ENCODE measurements at places on chromosomes 13 and 19.
A peak's percentile ranks its signal among the peaks of the same experiment; 100 is the strongest.

- DNase-seq = no peak
These were observed 26.8 kb downstream of the CLDN10 start for GRCh38 chr13:95579303-95579702.

DNA sequence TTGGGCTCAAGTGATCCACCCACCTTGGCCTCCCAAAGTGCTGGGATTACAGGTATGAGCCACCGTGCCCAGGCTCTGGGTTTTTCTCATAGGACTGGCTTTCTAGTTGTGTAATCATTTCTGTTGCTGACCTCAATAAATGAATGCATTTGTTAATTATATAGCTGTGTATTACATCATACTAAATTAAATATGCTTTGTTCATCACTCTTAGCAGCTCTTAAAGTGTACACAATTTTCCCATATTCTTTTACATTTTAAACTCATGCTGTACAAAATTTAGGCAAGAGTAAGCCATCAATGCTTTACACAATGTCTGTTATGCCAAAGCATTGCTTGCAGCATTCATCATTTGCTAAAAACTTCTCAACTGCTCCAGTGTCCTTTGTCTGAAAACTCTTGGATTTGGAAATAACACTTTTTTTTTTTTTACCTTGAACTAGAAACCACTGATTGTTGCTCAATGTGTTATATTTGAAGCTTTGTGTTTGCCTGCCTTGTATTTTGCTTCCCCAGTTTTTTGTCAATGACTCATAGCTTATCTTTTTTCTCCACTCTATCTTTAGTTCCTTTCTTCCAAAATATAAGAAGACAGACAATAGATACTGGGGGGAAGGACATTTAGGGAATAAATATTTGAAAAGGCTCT is 31.4 kb downstream of the CCDC122 start:
- peak; percentile 61 for DNase-seq

- DNase-seq = no peak
These were observed 6.9 kb upstream of the AMER2 start for GRCh38 chr13:25179011-25179410.

- no peak for DNase-seq
These were observed 4.1 kb upstream of the TIMM13 start for GRCh38 chr19:2431318-2432055.

- peak; percentile 38 for DNase-seq
These were observed 15.7 kb downstream of the STK11 start for GRCh38 chr19:1220976-1221903.

DNA sequence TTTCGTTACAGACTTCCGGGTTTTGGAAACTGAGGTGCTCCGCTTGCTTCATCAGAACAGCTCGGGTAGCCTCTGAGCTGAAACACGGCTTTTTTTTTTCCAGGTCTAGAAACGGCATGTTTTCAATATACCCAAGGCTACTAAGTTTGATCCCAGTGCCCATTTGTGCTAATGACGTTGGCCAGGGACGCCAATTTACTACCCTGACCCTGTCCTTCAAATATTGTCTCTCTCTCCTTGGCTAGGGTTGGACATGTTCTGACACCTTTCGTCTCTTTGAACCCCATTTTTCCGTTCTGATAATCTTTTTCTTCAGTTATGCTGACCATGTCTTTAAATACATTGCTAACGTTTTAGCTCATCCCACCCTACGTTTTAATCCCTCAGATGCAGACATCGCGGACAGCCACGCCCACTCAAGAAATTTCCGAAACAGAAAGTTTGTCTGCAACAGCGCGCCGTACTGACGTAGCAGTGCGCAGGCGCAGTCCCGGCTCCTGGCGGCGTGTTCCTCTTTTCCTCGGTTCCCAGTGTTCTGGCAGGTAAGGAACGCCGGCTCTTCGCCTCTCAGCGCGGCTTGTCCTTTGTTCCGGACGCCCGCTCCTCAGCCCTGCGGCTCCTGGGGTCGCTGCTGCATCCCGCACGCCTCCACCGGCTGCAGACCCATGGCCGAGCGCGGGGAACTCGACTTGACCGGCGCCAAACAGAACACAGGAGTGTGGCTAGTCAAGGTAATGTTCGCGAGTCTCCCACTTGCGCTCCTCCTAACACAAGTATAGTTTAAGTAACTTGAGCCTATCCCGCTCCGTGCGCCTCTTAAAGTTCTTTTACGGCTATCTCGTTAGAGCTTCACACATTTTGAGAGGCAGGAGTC is at the start of gene GTF2F2:
Gene GTF2F2 (plus strand): TSS at position 520 of the 874 bp plus-strand sequence. CDS start 146 bp downstream, at position 666.
- peak; percentile 90 for DNase-seq

DNA sequence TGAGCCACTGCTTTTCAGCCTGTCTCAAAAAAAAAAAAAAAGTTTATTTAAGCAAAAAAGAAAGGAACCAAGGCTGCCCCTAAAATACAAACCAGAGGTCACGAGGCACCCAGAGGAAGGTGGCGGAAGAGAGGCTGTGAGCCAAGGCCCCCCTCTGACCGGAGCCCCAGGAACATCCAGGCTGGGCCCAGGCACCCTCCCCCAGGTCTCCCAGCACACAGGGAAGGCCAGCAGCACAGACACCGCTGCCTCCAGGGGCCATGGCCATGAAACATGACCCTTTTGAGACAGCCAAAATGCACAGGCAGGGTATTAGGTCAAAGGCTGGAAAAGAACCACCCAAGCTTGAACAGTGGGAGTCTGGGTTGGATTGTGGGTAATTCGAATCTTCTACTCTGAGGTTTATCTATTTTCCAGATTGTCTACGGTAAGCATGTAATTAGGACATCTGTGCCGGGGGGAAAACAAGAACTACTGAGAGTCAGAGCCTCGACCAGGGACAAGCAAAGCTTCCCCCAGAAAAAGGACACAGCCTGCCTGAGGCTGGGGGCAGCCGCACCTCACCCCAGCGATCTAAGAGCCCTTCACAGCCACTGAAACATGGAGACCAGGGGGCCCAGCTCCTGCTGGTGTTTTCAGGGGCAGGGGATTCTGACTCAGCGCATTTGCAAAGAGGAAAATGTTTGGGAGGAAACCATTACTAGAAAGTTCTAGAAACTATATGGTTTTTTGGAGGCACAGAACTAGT is 8.4 kb downstream of the PEX11G start:
- no peak for DNase-seq

- peak; percentile 37 for DNase-seq
These were observed 692 bp downstream of the ZNF234 start for GRCh38 chr19:44142059-44142433.

- DNase-seq = no peak
These were observed 498.8 kb downstream of the IRS2 start for GRCh38 chr13:109287553-109287952.

DNA sequence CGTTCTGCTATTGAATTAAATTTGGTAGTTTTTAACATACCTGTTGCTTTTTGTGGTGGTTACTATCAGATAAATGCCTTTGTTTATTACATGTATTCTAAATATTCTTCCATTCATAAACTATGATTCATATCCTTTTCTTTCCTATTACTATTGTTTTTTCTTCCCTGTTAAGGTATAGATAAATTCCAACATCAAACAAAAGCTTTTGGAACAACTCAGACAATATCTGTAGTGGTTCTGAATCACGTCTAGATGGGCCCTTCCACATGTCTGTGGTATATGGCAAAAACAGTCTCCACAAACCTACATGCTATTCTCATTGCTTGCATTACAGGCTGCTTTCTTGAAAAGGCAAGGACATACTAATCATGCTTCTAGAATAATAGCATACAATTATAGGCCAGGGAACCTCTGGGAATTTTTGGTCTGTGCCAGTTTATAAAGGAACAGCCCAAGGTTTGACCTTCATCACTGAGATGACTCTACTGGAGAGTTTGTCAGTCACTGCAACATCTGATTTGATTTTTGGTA is 6.4 kb downstream of the LRCH1 start:
- no peak for DNase-seq

DNA sequence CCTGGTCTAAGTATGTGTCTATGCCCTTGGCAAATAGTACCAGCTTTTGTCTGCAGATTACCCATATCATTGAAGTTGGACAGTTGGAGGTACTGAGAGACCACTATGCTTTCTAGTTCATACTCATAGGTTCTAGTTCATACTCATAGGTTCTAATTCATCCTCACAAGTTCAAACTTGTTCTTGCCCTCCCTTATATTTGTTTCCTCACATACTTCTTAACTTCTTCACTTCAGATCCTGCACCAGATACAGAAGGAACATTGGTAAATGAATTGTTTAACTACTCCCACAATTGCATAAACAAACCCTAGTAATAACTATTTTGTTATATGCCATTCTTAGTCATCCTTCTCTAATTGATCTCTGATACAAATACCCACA is 172.2 kb downstream of the SLITRK1 start:
- DNase-seq = no peak

DNA sequence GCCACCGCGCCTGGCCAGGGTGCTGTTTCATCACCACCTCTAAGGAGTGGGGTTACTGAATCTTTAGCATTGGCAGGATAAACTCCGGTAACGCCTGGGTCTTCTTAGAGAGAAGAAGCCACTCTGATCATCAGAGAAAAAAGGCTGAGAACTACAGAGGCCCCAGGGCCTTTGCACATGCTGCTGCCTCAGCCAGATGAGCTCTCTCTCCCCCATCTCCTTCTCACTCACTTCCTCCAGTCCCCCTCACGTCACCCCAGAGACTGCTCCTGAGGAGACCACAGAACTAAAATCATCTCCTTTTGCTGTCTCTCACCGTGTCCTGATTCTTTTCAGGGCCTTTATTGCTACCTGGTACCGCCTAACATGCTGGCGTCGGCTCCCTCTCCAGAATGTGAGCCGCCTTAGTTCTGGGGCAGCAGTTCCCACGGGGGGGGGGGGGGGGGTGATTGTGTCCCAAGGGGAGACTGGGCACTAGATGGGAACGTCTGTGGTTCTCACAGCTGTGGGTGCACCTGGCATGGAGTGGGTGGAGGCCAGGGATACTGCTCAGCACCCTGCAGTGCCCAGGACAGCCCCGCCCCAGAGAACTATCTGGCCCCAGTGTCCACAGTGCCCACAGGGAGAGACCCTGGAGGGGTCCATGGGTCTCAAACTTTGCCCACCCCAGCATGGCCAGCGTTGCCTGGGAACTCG is 5.1 kb upstream of the DIRAS1 start:
- DNase-seq = no peak

GRCh38 chr13:34431827-34432581 is 510.1 kb upstream of the NBEA start:
- DNase-seq = no peak

DNA sequence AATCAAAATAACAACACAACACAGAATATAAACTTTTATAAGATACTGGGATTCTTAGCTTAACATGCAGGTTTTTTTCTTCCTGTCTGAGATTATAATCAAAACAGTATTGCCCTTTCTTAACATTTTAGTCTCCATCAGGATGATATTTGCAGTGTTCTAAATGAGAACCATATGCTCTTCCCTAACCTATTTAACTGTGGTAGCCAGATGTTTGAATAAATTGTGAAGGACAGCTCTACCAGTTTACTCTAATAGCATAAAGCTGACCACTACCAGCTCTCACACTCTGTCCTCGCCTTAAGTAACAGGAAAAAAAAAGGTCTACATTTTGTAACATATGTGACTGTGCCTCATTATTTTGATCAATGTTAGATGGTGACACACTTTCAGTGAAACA is 618.7 kb upstream of the SGCG start:
- DNase-seq = no peak

GRCh38 chr13:20716951-20717350 is 13.5 kb downstream of the IL17D start:
- no peak for DNase-seq

GRCh38 chr13:79295906-79296706 is 109.9 kb downstream of the RBM26 start:
- no peak for DNase-seq

DNA sequence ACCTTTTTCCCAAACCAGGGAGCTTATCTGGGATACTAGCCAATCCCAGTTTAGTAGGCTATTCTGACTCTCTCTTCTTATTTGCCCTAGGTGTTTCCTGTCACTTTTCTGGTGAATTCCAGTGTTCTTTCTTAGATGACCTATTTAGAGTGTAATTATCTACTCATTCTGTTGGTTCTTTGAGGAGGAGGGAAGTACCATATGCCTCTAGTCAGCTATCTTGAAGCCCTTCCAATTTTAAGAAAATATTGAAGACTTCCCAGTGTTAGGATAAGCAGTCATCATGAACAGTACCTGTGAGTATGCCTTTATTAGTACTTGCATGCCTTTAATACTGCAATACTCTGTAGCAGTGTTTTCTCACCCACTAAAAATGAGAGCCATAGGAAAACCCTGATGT is 724.3 kb upstream of the SLITRK1 start:
- no peak for DNase-seq

GRCh38 chr13:23394821-23395220 is 38.7 kb downstream of the SACS start:
- DNase-seq = no peak

GRCh38 chr13:105871768-105872167 is 663.7 kb downstream of the EFNB2 start:
- DNase-seq = no peak

GRCh38 chr19:290372-291005 is 714 bp downstream of the PLPP2 start:
- DNase-seq = peak; percentile 33

DNA sequence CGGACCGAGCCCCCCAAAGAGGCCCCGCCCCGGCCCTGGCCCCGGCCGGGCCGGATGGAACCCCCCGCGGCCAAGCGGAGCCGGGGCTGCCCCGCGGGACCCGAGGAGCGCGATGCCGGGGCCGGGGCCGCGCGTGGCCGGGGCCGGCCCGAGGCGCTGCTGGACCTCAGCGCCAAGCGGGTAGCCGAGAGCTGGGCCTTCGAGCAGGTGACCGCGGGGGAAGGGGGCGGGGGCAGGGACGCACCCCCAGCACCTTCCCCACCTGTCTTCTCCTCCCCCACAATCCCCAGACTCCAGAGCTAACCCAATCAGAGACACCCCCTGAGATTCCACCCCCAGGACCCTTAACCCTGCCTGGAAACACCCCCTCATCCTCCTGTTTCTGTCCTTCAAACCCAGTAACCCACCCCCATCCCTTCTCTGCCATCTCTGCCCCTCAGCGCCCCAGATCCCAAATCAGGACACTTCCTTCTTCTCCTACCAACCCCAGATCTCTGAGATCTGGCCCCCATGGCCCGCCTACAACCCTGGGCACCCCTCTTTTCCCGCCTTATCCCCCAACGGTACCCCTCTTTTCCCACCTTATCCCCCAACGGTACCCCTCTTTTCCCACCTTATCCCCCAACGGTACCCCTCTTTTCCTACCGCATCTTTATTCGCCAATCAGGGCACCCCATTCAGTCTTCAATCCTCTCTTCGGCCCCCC is 505 bp downstream of the ZSWIM4 start:
- peak; percentile 52 for DNase-seq

- DNase-seq = peak; percentile 95
These were observed 339.0 kb downstream of the RFC3 start for GRCh38 chr13:34156841-34157365.

All from EL (cell line).